ENCODE measurements at places on chromosomes 7 and 10.

DNA sequence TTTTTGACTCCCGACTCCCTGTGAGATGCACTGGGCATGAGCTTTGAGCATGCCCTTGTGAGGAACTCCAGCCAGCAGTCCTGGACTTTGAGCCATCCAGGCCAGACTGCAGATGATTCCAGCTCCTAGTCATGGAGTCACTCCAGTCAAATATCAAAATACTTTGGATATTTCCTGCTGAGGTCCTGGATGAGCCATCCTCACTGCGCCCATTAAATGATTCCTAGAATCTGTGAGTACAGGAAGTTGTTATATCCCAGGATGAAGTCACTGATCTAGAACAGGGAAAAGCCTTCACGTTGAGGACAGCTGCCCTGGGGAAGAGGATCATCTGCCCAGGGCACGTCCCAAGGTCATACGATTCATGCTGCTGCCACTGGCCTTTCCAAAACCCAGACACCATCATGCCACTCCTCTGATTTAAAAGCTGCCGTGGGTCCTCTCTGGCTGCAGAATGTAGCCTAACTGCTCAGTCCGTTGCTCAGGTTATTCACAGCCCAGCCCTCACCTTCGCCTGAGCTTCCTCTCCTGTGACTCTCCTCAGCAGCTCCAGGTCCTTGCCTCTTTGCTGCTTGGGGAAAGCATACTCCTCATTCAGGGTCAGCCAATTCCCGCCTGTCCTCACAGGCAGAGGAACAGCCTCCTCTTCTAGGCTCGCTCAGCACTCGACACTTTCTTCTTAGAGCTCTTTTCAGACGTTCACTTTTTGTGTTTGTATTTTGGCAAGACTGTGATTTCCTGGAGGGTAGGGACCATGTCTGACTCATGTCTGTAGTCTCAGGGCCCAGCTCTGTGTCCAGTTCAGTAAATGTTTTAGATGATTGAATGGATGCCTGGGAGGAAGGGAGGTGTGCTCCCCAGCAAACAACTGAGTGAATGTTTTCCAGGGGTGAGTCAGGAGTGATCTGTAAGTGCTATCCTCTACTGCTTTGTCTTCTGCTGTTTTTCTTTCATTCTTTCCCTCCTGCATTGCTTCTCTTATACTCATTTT, 157.8 kb downstream of the SNX10 start:
- DNase-seq: no peak

DNA sequence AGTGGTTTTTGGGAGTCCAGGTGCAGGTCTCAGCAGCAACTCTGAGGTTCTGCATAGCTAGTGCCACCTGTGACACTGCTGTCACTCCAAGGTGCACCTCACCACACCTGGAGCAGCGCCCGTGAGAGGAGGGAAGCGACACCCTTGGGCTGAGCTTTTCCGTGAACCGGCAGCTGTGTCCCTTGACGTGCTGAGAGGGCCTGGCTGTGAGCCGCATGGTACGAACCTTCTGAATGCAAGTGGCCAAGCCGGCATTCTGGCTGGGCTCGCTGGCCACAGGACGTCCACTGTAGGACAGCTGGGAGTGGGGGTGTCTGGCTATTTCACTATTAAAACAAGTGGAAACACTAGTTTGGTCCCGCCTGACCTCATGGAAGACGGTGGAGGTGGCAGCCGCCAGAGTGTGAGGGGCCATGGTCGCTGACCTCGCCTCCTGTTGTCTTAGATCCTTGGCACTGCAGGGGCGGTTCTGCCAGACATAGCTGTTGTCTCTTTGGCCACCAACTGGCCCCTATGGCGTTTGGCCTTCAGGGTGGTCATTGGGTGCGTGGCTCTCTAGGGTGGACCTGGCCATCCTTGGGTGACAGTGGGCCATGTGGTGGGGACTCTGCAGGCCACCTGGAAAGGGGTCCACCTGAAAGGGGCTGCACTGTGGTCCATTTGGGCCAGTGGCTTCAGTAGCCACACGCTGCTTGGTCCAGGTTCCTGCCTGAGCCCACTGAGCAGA, 12.9 kb downstream of the INPP5A start:
- no peak for DNase-seq

- no peak for DNase-seq
These were observed 950.7 kb upstream of the PHF14 start for GRCh38 chr7:10022957-10023356.

- DNase-seq: no peak
These were observed 175.6 kb upstream of the VWC2 start for GRCh38 chr7:49597805-49598204.

- DNase-seq: no peak
These were observed 2.6 kb upstream of the ANKRD61 start for GRCh38 chr7:6028563-6028962.

DNA sequence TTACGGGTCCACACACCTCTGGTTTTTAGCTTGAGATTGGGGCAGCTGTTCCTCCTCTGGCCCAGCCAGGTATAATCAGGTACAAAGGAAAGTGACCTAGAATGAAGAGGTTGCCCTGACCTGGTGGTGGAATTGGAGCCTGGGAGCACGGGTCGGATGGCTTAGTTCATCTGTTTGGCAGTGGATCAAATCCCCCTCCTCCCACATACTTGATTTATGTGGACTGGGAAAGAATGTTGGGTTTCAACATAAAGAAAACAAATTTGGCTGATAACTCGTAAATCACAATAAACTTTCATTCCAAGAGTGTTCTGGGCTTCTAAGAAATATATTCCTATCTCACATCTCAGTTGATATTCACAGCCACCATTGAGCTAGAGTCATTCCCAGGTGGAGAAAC, 186.8 kb downstream of the CUX1 start:
- DNase-seq: no peak

- DNase-seq: no peak
These were observed 203.2 kb upstream of the SEMA3E start for GRCh38 chr7:83852136-83852535.

- no peak for DNase-seq
These were observed 6.0 kb downstream of the TFPI2 start for GRCh38 chr7:93884541-93884940.

- DNase-seq: no peak
These were observed 43.4 kb upstream of the OPTN start for GRCh38 chr10:13056456-13057077.

DNA sequence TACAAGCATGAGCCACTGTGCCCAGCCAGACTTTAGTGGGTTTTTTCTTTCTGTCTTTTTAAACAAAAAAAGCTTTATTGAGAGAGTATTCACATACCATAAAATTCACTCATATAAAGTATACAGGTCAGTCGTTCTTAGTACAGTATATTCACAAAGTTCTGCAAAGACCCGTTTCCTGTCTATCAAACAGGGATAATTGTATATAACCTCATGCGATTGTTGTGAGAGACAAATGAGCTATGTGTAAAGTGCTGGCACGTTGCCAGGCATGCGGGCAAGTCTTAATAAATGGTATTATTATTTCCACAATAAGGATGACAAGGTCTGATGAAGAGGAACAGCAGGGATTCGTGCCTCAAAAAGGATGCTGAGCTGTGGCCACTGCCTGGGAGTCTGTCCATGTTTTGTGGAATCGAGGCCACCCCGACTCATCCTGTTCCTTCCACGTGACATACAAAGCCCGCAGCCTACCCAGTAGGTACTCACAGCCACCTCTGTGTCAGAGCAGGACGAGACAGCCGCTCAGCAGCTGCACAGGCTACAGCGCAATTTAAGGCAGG, 51.6 kb downstream of the SMKR1 start:
- DNase-seq: peak; percentile 59

DNA sequence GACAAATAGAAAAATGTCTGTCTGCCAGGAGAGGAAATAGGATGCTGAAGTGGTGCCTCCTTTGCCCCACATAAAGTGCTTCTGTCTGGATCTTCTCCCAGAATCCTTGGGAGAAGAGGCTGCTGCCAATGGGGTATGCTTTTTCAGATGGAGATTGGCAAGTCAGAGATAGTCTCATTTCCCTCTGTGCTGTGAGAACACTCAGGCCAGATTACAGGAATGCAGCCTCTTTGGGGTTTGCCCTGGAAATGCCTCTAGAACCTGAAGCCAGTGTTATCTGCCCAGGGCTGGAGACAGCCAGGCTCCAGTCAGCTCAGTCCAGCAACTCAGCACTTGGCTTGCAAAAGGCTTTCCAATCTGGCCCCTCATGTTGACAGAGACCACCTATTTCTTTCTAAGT, 119.1 kb upstream of the PHYHIPL start:
- no peak for DNase-seq

DNA sequence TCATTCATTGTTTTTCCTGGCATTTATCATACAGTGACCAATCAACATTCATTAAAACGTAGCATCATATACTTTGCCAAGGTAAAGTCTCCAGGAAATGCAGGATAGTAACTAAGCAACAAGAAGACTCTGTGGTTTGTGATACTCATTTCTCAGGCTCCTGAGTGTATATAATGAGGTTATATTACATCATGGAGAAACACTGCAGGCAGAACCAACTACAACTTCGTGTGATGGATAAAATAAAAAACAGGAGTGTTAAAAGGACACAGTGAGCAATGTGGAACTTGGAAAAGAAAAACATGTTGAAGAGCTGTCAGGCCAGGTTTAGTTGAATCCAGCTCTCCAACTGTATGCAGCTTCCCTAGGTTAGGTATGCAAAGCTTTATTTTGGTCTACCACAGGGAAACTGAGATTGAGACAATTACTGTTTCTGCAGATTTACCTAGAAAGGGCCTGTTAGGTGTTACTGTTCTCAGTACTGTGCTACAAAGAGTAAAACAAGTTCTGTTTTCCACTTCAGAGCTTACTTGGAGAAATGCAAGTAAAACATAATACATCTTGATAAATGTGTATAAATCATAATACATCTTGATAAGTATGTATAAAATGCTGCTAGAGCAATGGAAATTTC, 7.8 kb upstream of the CCNY start:
- no peak for DNase-seq

GRCh38 chr10:122730238-122730637, 30.6 kb upstream of the C10orf120 start:
- no peak for DNase-seq

DNA sequence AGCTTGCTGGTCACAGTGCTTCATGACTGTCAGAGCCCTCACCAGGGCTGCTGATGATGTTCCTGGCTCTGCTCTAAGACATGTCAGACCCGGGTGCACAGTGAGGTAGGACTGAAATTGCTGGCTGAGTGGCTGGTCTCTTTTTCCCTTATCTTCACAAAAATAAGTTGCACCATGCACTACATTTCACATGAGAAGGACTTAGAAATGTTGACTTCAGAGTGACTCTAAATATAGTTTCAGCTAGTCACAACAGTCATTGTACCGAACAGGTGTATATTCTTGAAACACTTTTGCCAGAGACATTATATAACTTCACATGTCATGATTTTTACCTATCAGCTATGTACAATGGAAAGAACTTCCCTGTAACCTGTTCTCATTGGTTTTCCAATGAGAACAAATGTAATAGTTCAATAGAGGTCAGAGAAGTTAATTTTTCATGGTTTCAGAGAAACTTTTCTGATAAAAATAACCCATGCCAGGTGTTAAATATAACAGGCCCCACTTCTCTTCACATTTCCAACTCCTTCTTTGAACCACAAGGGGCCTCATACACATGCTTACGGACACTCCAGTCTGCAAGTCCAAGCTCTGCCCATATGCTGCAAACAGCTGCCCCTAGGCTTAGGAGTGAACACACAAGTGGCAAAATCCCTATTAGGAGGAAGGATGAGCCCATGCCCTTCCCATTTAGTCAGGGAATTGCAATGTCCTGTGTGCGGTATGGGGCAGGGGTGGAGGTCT, 115.6 kb downstream of the CDK6 start:
- DNase-seq: no peak

DNA sequence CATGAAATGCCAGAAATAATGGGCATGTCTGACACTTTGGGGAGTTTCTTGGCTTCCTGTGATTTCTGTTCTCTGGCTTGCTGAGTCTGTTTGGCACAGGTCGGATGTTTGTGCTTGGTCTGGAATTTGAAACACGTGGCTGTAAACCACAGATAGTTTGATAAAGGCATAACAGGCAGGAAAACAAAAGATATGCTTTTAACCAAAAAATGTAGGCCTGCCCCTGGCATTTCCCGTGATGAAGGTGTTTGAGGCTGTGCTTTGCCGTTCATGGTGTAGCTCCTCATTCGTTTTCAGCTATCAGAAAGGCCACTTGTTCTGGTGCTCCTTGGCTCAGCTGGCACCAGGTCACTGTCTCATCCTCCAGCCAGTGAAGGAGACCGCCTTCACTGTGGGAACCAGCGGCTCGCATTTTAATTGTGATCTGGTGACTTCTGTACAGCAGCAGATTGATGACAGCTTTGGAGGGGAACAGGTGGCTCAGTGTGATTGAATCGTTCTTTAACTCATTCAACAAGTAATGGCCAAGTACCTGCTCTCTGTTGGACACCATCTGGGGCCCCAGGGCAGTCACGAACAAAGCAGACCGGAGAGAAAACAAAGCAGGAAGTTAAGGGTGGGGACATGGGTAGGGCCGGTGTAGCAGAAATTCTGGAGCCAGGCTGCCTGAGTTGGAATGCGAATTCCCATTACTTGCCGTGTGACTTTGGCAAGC, 111.5 kb downstream of the CCNY start:
- DNase-seq: no peak

- DNase-seq: no peak
These were observed 168.8 kb downstream of the CNTNAP2 start for GRCh38 chr7:146285418-146285817.

- no peak for DNase-seq
These were observed 49.4 kb downstream of the NUDCD3 start for GRCh38 chr7:44441079-44441478.

GRCh38 chr10:104831272-104831671, 190.2 kb downstream of the SORCS3 start:
- no peak for DNase-seq

GRCh38 chr10:123391275-123392028, 237.2 kb downstream of the BUB3 start:
- no peak for DNase-seq

DNA sequence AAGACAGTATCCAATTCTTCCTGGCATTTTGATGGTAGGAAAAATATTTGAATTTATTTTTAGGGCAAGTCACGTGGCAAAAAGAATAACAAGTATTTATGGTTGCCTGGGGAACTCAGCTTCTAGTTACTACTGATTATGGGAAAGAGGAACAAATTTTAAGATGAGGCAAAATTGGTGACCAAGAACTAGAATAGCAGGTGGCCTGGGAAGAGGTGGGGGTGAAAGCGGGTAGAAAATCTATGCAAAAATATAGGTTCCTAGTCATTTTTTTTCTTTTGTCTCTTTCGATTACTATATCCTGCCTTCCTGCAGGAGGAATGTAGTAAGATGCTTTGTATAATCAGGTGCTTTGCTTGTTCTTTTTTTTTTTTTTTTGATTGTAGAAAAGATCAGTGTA, 27.8 kb downstream of the ENTPD1 start:
- DNase-seq: no peak
